ENCODE measurements at places on chromosomes 6 and 20. TPM values are rescaled to one million over a fixed set of nuclear protein-coding genes. Genes with fewer than 3 reads are reported as not detected.

RAD21L1 gene
- total RNA-seq: not detected

DNA sequence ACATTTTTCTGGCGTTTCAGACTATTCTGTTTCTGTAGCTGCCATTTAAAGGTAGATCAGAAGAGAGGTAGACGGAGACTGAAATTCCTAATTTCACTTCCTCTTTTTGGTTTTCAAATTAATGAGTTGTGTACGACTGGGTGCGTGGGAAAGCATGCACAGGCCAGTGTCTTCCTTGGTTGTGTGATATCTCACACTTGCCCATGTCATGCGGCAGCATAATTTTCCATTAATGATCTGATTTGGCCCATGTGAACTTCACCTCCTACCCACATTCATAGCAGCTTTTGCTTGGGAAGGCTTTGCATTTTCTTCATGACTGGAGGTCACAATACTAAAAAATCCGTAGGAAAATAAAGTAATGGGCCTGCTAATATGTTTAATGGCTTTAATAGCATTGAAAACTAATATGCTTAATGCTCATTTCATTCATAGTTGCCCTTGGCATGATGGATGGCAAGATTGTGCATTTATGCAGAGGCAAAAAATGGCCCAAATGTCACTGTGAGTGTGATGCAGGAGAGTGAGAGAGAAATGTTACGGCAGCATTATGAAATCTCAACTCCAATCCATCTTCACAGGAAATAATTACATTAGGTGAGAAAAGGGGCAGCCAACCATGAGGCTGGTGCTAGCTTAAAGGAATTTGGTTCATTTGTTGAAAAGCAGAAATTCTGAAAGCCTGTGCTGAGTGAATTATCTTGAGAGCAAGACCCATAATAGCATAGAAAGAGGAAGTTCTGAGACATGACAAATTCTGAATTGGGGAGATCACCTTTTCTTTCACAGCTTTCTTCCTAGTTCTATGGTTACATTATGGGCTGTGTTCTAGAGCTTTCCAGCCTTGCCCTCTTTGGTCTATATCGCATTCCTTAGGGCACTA lies 69.0 kb upstream of the UST start:
- DNase-seq: no peak

SLC22A3 gene
- 1.2 TPM for total RNA-seq

GRCh38 chr20:24836661-24837299 lies 112.3 kb upstream of the CST7 start:
- no peak for DNase-seq

- DNase-seq: no peak
Measured at GRCh38 chr6:65927141-65927540, 220.1 kb upstream of the EYS start.

EXOC2 gene
- 11.3 TPM for total RNA-seq

All from Right ventricle myocardium superior (tissue), 1 donor.